ENCODE measurements at places on chromosomes 5 and 9.

- no peak for DNase-seq
These were observed 384.6 kb upstream of the CD180 start for GRCh38 chr5:67581203-67581602.

DNA sequence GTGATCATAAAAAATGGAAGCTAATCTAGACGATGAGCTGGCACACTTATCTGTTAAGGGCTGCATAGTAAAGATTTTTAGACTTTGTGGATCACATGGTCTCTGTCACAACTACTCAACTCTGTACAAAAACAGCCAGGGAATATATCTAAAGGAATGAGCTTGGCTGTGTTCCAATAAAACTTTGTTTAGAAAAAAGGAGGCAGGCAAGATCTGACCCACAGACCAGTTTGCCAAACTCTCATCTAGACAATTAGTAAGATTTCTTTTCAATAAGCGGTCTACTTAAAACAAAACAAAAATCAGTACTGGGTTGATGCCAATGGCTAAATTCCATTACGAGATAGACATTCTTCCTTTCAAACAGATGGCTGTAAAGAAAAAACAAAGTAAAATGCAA lies 53.0 kb upstream of the RETREG1 start:
- DNase-seq = no peak

DNA sequence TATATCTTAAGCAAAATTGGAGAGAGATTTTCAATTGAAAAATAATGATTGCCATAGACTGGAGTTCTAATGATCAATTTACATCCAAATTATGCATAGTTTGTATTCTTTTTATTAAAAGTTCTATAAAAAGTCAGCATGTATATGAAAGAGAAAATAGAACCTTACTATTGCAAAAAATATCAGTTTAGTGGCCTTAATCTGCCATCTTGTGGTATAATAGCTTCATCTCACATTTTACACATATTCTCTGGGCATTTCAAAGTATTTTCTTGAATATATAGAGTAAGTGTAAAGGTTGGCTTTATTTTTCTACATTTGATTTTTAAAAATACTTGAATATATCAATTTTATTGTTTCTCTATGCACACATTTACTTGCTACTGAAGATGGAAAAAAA lies 1858.6 kb upstream of the CDH9 start:
- DNase-seq = no peak

DNA sequence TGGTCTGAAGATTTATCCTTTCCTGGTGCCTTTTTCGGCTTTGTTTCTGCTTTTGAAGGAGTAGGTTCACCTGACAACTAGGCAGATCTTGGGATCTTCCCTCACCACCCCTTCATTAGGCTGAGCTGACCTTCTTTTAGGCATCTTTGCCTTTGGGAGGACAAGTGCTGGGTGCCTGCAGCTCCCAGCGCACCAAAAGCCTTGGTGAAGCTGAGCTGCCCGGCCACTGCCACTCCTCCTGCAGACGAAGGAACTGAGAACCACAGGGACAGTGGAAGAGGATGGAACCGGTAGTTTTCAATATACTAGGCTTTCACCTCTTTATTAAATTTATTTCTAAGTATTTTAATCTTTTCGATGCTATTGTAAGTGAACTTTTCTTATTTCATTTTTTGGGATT lies 16.8 kb upstream of the MARCOL start:
- no peak for DNase-seq

DNA sequence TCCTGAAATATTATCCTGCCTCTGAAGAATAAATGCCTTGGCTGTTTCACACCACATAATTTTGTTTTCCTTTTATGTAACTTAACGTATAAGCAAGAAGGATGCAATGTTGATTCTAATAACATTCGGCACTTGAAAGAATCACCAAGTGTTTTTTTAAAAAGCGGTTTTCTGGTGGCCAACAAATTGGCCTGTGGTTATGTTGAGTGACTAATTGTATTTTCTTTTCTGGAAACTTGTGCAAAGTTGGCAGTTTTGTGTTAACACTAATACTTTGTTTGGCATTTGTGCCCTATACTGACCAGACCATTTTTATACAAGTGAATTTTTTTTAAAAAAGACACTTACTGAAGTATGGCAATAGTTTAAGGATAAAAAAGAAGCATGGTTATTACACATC lies 452.7 kb downstream of the BNC2 start:
- no peak for DNase-seq

DNA sequence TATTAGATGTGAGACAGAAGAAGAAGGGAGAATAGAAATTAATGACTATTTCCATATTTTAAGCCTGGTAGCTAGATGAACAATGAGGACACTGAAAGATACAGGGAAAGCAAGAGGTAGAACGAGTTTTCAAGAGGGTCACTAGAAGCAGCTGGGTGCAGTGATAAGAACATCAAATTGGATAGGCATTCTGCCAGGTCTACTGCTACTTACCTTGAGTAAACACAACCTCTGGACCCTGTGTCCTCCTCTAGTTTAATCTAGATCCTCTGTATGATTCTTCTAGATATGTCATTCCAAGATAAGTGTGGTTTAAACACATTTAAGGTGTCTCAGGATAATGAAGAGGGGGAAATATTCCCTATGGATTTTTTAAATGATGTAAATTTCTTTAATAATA lies 31.2 kb downstream of the OTP start:
- DNase-seq = no peak

DNA sequence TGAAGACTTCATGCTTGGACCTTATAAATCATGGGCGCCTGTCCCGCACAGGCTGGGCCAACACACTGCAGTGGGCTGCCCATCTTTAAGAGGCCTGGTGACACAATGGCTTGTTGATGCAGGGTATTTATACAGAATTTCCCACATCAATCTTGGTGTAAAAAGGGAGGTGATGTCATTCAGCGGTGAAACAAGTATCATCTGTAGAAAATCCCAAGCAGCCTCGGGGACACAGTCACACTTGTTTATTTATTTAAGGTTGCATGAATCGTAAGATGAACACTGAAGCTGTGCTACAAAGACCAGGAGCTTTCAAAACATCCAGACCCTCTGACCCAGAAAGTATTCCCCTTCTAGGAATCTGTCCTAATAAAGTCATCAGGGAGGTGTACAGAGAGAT lies 40.5 kb downstream of the SMIM23 start:
- no peak for DNase-seq

- no peak for DNase-seq
These were observed 27.8 kb upstream of the PRDM12 start for GRCh38 chr9:130636648-130637020.

DNA sequence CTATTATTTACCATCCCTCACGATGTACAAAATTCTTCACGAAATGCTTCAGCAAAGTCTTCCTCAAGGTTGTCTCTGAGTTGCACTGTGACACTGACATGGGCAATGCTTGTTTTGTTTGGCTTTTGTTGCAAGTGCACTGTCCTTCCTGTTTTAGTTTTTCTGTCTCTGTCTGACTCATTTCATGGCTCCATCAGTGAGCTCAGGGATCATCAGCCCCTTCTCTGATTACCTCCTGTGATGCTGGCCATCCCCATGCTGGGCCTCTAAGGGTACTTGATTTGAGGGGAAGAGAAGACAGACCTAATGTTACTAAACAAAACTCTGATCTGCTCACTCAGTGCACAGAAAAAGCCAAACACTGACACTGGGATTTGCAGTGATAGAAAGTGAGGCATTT lies 37.6 kb upstream of the STX17 start:
- DNase-seq = no peak

DNA sequence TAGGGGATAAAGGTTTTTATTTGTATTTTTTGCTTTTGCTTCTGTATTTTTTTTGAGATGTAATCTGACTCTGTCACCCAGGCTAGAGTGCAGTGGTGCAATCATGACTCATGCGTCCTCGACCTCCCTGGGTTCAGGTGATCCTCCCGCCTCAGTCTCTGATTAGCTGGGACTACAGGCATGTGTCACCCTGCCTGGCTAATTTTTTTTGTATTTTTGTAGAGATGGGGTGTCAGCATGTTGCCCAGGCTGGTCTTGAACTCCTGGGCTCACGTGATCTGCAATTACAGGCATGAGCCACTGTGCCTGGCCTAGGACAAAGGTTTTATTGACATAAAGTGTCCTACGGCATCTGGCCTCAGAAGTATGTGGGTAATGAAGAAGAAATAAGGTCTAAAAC lies 297.1 kb upstream of the C9orf72 start:
- DNase-seq = no peak

GRCh38 chr9:89418882-89419640 lies 78.9 kb downstream of the SEMA4D start:
- peak; percentile 59 for DNase-seq

DNA sequence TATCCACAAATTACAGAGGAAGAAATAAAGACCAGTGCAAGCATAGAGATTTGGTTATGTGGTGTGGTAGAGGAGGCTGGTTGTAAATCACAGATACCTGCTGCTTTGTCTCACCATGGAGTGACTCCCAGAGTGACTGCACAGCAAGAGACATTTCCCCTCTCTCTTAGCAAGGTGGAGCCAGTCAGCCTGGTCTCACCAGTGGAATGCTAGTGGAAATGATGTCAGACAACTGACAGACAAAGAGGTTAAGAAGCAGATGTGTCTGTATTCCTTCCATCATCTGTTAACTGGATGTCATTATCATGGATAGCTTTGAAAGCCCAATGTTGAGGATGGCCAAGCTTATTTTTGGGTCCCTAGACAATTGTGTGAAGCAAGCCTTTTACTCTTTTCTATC lies 509.4 kb upstream of the SEMA6A start:
- no peak for DNase-seq

GRCh38 chr5:148574167-148574566 lies 80.2 kb downstream of the HTR4 start:
- DNase-seq = no peak

Data from activated CD8-positive, alpha-beta memory T cell treated with anti-CD3 and anti-CD28 coated beads for 1 hour (primary cell).